SHP77 treated with DMSO at 0.1 percent for 48 hours (cell line): ENCODE measurements at places on chromosomes 16 and 17.

GRCh38 chr17:46785696-46786095 lies 32.8 kb downstream of the WNT3 start:
- DNase-seq, result no peak

GRCh38 chr17:51608251-51608933 lies 348.0 kb downstream of the UTP18 start:
- DNase-seq, result no peak

DNA sequence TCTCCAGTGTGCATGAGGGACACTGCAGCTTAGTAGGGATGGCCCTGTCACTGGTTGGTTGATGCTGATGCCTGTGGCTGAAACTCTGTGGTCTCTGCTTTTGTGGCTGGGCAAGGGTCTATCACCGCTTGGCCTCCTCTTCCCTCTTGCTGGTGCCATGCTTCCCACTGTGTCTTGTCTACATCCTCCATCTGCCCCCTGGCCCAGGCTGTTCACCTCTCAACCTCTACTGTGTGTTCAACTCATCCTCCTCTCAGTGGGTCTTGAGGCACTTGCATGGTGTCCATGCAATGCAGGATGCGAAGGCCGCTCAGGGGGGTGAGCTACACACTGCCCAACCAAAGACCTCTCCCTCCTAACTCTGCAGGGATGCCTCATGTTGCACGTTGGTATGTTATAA lies 19.8 kb upstream of the SHISA6 start:
- DNase-seq, result no peak

- peak; percentile 80 for DNase-seq
These were observed 9.1 kb downstream of the FOXK2 start for GRCh38 chr17:82528484-82529265.

- DNase-seq, result no peak
These were observed 49.4 kb downstream of the WSB1 start for GRCh38 chr17:27343294-27343693.

GRCh38 chr17:30340801-30341356 lies 7.0 kb upstream of the TMIGD1 start:
- no peak for DNase-seq

- no peak for DNase-seq
These were observed 88.4 kb upstream of the CIBAR2 start for GRCh38 chr16:85200471-85201278.

- peak; percentile 65 for DNase-seq
These were observed 119.2 kb downstream of the SKAP1 start for GRCh38 chr17:48310748-48311213.

- peak; percentile 38 for DNase-seq
These were observed 1.8 kb downstream of the ASGR1 start for GRCh38 chr17:7177191-7177953.

GRCh38 chr17:4939546-4939795 lies 375 bp downstream of the SLC25A11 start:
- DNase-seq, result no peak

- no peak for DNase-seq
These were observed 1.6 kb downstream of the SLC47A2 start for GRCh38 chr17:19714542-19715411.

DNA sequence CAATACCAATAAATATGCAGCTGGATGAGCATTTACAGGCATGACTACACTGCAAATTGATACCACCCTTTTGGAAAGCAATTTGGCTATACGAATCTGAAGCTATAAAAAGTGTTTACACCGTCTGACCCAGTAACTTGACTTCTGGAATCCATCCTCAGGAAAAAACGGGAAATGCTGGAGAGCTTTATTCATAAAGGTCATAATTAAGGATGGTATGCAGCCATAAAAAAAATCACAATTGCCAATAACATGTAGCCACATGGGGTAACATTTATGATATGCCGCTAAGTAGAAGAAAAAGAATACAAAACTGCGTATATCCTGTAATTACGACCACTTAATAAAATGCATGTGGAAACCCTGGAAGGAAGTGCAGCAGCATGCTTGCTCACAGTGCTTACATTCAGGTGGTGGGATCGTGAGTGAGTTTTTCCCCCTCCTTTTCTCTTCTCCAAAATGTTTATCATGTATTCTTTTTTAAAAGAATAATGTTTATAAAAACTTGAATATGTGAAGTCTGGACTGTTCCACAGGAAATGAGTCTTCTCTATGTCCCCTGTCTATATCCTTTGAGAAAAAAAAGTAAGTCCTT lies 34.2 kb downstream of the COPRS start:
- DNase-seq, result no peak

- DNase-seq, result no peak
These were observed 680 bp downstream of the SKA2 start for GRCh38 chr17:59154292-59154720.

GRCh38 chr16:53895433-53895832 lies 191.5 kb downstream of the FTO start:
- DNase-seq, result no peak

- no peak for DNase-seq
These were observed 13.7 kb downstream of the FOXF1 start for GRCh38 chr16:86524029-86524428.

GRCh38 chr16:27347930-27348685 lies 34.3 kb downstream of the IL4R start:
- DNase-seq, result no peak

DNA sequence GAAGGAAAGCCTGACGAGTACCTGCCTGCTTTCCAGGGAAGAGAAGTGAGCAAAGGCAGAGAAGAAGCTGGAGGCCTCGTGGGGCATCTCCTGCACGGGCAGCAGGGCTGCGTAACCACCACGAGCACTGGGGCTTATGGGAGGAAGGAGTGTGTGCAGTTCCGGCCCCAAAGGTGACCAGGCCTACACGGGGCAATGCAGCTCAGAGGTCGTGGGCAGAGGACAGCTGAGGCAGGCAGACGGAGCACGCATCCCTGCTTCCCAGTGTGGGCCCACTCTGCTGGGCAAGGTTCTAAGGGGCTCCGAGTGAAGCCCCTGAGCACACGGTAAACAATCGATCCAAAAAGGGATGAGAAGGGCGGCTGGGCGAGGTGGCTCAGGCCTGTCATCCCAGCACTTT lies 109.7 kb downstream of the ANKRD11 start:
- DNase-seq, result no peak

DNA sequence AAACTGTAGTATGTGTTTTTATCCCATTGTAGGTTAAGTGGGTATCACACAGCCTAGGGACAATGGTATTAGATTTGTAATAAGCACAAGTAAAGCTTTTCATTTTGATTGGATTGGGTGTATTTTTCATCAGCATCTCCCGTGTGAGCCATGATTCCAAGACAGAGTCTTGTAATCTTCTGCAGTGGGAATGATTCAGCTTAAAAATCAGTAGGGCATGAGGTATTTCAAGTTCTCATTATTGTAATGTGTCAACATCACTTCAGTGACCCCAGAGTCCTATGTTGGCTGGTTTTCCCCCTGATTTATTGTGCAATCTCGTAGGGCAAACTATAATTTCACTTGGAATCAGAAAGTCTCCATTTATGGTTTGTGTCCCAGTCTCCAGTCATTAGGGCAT lies 833.2 kb upstream of the RBFOX1 start:
- DNase-seq, result no peak

- DNase-seq, result no peak
These were observed 12.1 kb upstream of the CHP2 start for GRCh38 chr16:23742766-23743165.

- no peak for DNase-seq
These were observed 4.0 kb downstream of the ALDH3A2 start for GRCh38 chr17:19652595-19652994.

- DNase-seq, result no peak
These were observed 5.2 kb upstream of the OR4D2 start for GRCh38 chr17:58161566-58161965.

DNA sequence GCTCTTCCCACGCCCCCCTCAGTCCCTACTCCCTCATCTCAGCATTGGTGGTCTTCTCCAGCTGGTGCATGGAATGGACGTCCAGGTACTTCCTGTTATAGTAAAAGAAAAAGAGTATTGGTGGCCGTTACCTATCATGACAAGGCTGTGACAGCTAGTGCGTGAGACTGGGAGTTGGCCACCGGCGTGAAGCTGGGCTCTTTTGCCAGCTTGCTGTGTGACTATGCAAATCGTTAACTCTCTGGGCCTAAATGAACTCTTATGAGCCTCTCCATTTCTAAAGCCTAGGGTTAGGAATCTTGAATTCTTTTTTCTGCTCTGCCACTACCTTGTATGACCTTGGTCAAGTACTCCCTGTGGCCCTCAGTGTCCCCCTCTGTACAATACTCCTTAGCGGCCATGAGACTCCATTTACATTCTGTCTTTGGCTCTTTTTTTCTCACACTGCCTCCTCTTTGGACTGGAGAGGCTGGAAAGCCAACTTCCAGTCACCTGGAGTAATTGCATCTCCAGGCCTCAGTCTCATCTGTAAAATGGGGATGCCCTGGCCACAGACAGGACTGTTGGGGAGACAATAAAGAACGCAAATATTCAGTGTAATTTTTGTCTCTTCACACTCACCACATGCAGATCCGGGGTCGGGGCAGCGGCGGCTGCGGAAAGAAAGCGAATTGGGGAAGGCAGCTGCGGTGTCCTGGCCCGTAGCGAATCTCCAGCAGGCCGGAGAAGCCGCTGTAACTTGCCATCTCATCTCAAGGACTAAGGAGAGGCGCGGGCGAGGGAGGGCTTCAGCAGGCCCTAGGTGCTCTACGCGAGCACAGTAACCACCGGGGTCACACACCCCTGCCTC lies 1.1 kb downstream of the CFAP119 start:
- DNase-seq, result no peak

DNA sequence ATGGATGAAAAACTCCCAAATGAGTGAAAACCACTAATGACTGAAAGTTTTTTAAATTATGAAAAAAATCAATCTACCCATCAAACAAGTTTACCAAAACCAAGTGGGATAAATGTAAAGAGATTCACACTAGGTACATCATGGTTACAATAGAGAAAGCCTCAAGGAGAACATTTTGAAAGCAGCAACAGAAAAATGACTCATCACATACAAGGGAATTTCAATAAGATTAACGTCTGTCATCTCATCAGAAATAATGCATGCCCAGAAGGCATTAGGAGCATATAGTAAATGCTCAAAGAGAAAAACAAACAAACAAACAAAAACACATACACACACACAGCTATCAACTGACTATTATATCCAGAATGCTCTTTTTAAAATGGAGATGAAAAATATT lies 261.8 kb upstream of the KIF2B start:
- no peak for DNase-seq

DNA sequence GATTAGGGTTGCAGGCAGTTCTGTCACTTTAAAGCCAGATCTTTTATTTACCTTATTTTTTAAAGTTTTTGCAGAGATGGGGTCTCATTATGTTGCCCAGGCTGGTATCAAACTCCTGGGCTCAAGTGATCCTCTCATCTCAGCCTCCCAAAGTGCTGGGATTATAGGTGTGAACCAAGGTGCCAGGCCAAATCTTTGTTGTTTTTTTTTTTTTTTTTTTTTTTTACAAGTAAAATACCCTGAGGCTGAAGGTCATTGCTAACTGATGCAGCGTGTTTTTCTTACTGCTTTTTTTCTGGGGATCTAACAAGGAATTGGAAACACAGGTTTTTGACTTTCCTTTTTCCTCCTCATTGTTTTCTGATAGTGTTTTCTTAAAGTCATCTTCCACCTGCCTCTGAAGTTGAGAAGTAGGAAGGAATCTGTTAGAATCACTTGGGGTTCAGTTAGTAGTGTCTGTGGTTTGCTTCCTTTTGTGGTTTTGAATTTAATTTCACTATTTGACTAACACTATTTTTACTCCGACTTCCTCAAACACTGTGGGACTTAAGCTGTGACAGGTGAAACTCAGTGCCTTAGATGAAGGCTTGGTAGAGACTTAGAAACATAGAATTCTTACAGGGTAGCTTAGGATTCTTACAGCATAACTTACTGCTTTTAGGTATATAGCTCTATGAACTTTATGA lies 22.2 kb downstream of the CLTC start:
- no peak for DNase-seq

GRCh38 chr16:282491-282890 lies 473 bp upstream of the PDIA2 start:
- no peak for DNase-seq
